Esophagus squamous epithelium (tissue), 5 donors: ENCODE measurements at places on chromosomes 1 and 21.

GRCh38 chr21:31198575-31198974, 145.5 kb downstream of the TIAM1 start:
- no peak for DNase-seq

DNA sequence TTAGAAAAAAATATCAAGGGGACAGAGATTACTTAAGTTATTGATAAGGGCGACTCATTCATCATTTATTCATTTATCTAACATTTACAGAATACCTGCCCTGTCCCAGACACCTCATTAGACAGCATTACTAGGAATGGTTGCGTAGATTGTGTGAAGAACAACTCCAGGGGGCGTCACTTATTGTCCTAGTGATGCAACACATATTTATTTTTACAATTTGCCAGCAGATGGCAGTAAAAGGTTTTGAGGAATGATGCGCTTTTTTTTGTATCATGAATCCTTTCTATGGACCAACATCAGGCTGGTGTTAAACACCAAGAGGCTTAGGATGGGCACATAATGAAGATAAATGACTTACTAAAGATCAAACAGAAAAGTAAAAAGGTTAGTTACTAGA, 5.5 kb downstream of the NCAM2 start:
- DNase-seq = no peak

- no peak for DNase-seq
Measured at GRCh38 chr1:226882631-226883409, 12.4 kb downstream of the PSEN2 start.

GRCh38 chr1:152497273-152497672, 13.3 kb upstream of the LCE5A start:
- no peak for DNase-seq

- no peak for DNase-seq
Measured at GRCh38 chr1:25898223-25899015, 7.8 kb downstream of the STMN1 start.

GRCh38 chr1:50812346-50812745, 147.7 kb downstream of the FAF1 start:
- DNase-seq = no peak

GRCh38 chr1:98644510-98644909, 17.0 kb upstream of the SNX7 start:
- no peak for DNase-seq

DNA sequence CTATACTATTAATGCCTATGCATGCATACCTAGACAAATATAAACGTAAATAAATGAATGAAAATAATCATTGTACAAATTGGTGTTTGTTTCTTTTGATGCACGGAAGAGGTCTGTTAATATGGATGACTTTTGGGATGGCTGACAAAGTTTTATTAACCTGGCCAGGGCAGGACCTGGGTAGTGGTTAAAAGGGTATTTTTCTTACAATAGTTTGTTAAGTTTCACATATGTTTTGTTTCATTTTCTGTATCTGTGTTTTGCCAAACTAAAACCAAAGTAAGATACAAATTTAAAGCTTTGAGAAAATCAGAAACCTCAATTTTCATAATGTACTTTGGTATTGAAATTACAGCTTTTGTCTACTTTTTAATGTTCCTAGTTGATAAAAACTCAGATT, 222.7 kb upstream of the OLFM3 start:
- DNase-seq = no peak

- no peak for DNase-seq
Measured at GRCh38 chr1:119737040-119737682, 25.4 kb downstream of the PHGDH start.

DNA sequence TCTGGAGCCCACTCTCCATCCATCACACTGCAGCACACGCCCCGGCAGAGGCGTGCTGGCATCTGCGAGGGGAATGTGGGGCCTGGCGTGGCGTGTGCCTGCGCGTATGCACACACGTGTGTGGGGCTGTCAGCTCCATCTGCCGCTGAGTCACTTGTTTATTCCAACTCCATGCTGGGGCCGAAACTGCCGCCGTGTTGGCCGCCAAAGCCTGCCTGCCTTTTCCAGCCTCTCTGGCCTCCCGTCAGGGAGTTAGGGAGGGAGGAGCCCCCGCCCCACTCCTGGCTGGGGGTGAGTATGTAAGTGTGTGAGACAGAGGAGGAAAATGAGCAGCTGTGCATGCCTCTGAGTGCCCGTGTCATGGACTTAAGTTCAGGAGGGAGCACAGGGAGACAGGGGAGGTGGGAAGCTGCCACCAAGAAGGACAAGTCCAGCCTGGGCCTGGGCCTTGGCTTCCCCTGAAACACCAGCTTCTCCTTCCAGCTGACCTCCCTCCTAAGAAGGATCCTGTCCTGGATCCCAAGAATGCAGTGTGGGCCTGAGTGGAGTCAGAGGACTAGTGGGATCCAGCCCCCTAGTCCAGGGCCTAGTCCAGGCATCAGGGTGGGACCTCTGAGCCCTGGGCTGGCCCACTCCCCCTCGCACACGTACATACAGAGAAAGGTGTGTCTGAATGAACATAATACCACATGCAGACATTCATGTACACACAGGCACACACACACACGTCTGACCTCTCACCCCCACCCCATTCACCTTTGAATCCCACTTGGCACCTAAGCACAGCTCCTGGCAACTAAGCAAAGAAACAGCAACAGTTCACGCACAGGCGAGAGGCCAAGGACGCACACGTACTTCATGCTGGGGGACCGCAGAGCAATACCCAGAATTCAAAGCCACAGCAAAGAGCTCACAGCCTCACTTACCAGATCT, 24.7 kb downstream of the MEF2D start:
- DNase-seq = no peak

- no peak for DNase-seq
Measured at GRCh38 chr1:85274969-85275453, 1.4 kb downstream of the BCL10 start.

DNA sequence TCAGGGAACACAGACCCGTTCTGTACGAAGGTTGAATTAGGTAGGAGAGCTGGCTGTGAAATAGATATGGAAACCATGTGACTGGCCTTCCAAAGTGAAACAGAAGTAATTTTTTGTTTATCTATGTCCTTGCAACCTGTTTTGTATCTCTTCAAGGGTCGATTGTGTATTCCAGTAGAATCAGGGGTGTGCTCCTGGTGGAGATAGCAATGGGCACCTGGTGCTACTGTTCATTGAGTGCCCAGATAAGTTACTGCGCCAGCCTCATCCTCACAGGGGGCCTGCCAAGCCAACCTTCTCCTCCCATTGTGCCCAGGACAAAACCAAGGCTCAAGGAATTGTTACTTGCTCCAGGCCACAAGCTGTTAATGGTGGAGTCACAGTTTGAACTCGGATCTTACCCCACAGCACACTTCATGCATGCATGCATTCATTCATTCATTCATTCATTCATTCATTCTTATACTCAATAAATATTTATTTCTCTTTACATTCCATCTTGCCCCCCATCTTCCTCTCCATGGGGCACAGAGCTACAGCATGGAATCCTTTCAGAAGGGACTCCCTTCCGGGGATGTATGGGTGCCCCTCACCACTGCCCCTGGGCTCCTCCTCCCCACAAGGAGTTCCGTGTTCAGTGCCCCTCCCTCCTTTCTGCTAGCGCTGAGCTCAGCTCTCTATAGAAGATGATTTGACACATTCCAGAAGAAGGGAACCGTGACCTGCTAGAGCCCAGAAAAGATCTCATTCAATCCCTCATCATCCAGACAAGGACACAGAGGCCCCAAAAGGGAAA, 24.0 kb downstream of the ADORA1 start:
- DNase-seq = no peak

DNA sequence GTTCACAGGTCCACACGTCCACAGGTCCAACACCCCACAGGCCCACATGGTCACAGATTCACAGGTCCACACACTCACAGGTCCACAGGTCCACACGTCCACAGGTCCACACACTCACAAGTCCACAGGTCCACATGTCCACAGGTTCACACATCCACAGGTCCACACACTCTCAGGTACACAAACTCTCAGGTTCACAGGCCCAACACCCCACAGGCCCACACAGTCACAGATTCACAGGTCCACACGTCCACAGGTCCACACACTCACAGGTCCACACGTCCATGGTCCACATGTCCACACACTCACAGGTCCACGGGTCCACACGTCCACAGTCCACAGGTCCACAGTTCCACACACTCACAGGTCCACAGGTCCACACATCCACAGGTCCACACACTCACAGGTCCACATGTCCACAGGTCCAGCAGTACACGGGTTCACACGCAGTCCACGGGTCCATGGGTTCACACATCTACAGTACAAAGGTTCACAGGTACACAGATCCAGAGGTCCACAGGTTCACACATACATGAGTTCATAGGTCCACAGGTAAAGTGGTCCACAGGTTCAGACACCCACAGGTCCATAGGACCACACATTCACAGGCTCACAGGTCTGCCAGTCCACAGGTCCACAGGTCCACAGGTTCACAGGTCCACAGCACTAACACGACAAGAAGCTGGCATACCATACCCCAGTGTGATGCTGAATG, 39.3 kb upstream of the COL6A2 start:
- no peak for DNase-seq
